ENCODE measurements at places on chromosomes 5 and 9. TPM values are rescaled to one million over a fixed set of nuclear protein-coding genes. Genes with fewer than 3 reads are reported as not detected.
A peak's percentile ranks its signal among the peaks of the same experiment; 100 is the strongest.

The IZUMO3 gene
- total RNA-seq: not detected

The PIP5K1B gene
- total RNA-seq: not detected

The CYLC2 gene
- total RNA-seq: not detected

DNA sequence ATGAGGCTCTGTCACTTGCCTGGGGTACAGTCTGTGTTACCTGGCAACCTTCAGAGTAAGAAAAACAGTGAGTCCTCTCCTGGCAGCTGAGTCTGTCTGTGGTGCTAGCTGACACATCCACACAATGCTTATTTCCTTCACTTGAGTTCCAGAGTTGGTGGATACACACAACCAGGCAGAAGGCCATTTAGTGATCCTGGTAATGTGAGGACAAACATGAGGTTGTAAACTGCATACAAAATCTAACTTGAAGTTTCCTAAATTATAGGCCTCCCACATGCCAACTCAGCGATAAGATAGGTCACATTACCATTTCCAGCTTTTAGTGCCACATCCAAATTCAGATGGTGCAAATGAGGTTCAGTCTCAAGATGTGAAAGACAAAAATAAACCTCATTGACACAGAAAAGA lies 125.5 kb downstream of the DCP2 start:
- peak; percentile 31 for DNase-seq

- no peak for DNase-seq
These were observed 34.5 kb upstream of the RASA1 start for GRCh38 chr5:87233143-87233542.

GRCh38 chr5:146447734-146448380 lies 724 bp downstream of the TCERG1 start:
- DNase-seq: peak; percentile 62

- DNase-seq: no peak
These were observed 265.2 kb downstream of the MAT2B start for GRCh38 chr5:163770625-163771024.

- DNase-seq: no peak
These were observed 251.2 kb upstream of the FBXL7 start for GRCh38 chr5:15248731-15249130.

GRCh38 chr9:130543368-130543767 lies 36.0 kb upstream of the FUBP3 start:
- DNase-seq: no peak

DNA sequence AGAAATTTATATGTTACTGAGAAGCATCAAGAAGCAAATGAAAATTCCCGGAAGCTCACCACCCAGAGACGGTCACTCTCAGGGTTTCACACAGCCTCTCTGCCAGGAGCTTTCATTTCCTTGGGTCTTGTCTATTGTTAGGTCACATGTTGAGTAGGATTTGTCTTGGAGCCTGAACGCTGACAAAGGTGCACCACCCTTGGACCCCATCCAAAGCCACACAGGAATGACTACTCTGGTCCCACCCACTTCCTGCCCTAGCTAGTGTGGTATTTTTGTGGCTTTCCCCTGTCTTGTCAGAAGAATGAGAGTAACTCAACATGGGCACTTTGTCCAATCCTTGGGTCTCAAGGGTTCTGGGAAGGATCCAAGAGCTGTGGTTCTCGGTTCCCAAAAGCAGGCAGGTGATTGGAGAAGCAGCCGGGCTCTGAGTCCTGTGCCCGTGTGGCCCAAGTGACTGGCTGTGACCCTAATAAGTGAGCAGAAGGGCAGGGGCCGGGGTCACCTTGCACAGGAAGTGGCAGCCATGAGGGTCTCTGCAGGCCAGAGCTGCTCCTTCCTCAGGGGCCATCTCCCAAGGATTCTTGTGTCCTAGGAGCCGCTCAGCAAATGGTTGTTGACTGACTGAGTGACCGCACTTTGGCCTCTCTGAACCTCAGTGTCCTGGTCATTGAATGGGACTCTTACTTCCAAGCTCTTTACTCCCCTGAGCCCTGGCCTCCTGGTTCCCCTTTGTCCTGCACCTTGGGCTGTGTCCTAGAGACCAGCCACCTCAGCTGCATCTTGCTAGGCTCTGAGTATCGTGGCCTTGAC lies 6.9 kb downstream of the FGD3 start:
- no peak for DNase-seq

Data from lung microvascular endothelial cell (primary cell).